Activated CD4-positive, alpha-beta T cell treated with anti-CD3 and anti-CD28 coated beads, Interleukin-2, amount 10 ng/mL, durations not matched to agents 24 days and 14 days (primary cell): ENCODE measurements at places on chromosomes 1 and 21. TPM values are rescaled to one million over a fixed set of nuclear protein-coding genes. Genes with fewer than 3 reads are reported as not detected.

DNA sequence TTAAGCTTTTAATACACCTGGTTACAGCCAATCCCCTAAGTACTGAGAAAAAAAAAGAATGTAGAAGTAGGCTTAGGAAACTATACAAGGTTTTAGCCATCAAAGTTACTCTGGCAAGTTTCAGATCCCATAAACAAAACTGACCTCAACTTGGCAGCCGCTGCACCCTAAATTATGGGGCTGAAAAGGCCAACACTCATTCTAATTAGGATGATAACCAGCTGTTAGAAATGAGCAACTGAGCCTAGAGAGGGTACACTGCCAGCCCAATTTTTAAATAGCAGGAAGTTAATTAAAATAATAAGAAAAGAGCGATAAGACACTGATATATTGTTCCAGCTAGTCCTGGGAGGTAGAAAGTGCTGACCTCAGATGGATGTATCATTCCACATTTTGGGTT is 105.7 kb upstream of the VAV3 start:
- no peak for DNase-seq

- no peak for DNase-seq
Observed at GRCh38 chr1:28354121-28354520, 15.4 kb upstream of the PHACTR4 start.

Gene SLC45A1
- total RNA-seq = 0.12 and 0.38 TPM in 2 replicates

- DNase-seq = no peak
Observed at GRCh38 chr1:217088521-217089284, 365.5 kb upstream of the ESRRG start.

Gene LRRC71
- not detected in 2 replicates for total RNA-seq
